Stimulated activated memory B cell treated with anti-CD40 and anti-IgM and Interleukin-4, amounts not matched to agents 10 μg/mL and 1 μg/mL and 100 μg/mL, for 72 hours (primary cell): ENCODE measurements at places on chromosomes 6 and 20.
A peak's percentile ranks its signal among the peaks of the same experiment; 100 is the strongest.

DNA sequence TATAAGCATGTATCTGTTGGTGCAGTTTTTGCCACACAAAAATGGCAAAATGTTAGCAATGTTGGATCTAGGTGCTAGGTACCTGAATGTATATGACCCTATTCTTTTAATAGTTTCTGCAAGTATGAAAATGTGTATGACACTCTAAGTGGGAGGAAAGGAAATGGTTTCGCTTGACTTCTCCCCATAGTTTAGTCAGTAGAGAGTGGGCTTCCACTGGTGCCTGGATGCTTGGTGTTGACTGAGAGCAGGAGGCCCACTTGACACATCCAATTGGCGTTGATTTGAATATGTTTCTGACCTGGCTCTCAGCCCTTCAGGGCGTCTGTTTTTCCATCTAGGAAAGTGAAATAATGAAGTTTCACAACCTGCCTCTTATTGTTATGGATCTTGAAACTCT is 41.8 kb upstream of the GABRR1 start:
- H3K4me1 ChIP-seq, result peaks cover 15% of the 10 kb centered on the region
- no peak overlapping the region for H3K27ac ChIP-seq
- no peak for ATAC-seq
- no peaks in the 10 kb centered on the region for H3K36me3 ChIP-seq
- no peaks in the 10 kb centered on the region for H3K27me3 ChIP-seq

GRCh38 chr6:35786810-35787209 is 6.0 kb downstream of the CLPSL1 start:
- H3K27me3 ChIP-seq, result peaks cover 74% of the 10 kb centered on the region
- H3K4me1 ChIP-seq, result no peaks in the 10 kb centered on the region
- ATAC-seq, result no peak
- no peak overlapping the region for H3K4me3 ChIP-seq
- H3K27ac ChIP-seq, result no peak overlapping the region

DNA sequence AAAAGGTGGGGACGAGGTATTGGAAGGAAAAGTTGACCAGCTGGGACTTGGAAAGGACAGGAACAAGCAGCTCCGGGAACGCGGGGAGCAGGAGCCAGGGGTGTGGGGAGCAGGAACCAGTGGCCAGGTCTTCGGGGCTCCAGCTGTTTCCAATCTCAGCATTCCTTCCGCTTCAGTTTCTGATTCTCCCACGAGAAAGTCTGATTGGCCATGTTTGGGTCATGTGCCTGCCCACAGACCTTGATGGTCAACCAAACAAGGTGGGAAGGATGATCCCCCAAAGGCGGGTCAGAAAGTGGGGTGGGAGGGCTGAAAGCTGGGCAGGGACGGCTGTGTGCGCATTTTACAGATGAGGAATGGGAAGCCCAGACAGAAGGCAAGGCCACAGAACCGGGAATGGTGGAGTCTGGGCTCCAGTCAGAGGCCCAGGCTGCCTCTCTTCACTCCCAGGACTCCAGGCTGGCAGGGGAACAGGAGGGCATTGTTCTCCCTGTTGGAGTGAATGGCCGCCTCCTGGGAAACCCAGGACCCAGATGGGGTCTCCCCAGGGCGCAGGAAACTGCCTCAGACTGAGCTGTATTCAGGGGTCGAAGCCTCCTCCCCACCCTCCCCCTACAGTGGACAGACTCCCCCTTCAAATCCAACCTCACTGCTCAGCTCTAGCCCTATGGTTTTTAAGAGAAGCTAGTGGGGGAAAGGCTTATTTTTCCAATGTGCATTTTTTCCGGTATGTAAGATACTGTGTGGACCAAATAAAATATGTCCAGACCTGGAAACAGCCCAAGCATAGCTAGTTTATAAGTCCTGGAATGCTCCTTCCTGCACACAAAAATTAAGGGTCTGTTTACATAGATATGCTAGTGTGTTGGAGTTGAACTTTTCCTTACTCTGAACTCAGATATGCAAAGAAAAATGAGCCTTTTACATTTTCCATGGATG is 12.2 kb upstream of the PTGIS start:
- no peak overlapping the region for H3K27ac ChIP-seq
- no peak for ATAC-seq
- no peaks in the 10 kb centered on the region for H3K4me1 ChIP-seq

GRCh38 chr20:38704136-38704535 is 20.1 kb upstream of the SLC32A1 start:
- no peak for ATAC-seq
- H3K4me3 ChIP-seq, result no peak overlapping the region
- H3K4me1 ChIP-seq, result no peaks in the 10 kb centered on the region
- H3K36me3 ChIP-seq, result no peaks in the 10 kb centered on the region
- peaks cover 58% of the 10 kb centered on the region for H3K27me3 ChIP-seq
- no peak overlapping the region for H3K27ac ChIP-seq

DNA sequence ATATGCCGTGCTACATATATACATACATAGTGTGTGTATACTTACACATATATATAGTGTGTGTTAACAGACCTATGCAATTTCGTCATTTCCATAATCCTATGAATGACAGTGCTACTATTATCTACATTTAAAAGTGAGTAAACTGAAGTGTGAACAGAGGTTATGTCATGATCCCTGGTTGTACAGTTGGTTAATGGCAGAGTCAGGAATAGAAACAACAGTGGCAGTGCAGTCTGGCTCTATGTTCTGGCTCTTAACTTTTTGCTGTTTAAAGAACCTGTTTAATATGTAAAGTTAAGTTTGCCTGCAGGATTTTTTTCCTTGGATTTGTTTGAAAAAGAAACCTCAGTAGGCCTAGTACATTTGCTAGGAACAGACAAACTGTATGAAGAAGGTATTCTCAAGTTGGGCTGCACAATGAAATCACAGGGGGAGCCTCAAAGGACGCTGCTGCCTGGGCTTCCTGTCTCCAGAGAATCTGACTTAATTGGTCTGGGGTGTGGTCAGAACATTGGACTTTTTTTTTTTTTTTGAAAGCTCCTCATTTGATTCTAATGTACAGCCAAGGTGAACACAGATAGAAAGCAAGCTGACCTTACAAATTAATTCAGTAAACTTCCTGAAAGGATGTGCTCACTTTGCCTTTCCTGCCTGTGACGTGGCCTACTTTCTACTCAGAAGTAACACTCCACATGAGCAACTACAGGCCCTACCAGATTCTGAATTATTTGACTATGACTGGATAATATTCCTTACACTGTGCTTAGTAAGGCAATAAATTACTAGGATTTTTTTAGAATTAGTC is 29.4 kb downstream of the PLCB1 start:
- no peaks in the 10 kb centered on the region for H3K27me3 ChIP-seq
- H3K27ac ChIP-seq, result no peak overlapping the region
- no peak overlapping the region for H3K4me3 ChIP-seq
- ATAC-seq, result no peak

- H3K27ac ChIP-seq, result no peak overlapping the region
- H3K27me3 ChIP-seq, result no peaks in the 10 kb centered on the region
- no peaks in the 10 kb centered on the region for H3K36me3 ChIP-seq
These were observed 46.2 kb upstream of the EEF1A1 start for GRCh38 chr6:73566954-73567591.

- peak overlapping the region; percentile 98 for H3K4me3 ChIP-seq
- peak overlapping the region; percentile 73 for H3K27ac ChIP-seq
- H3K36me3 ChIP-seq, result peaks cover 13% of the 10 kb centered on the region
- H3K27me3 ChIP-seq, result no peaks in the 10 kb centered on the region
- H3K4me1 ChIP-seq, result peaks cover 23% of the 10 kb centered on the region
These were observed 364 bp downstream of the FRS3 start for GRCh38 chr6:41779336-41779735.

DNA sequence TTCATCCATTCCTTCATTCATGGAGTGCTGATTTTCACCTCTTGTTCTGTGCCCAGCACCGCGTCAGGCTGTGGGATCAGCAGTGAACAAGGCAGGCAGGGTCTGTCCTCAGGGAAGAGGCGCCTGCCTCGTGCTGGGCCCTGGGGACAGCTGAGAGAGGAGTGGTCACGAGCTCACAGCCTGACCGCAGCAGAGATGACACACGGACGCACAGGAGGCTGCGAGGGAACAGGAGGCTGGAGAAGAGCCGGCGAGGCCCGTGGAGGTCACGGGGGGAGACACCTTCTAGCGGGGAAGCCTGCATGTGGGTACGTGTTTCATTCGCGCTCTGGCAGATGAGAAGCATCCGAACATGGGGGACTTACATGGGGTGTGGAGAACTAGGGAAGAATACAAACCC is 27.5 kb downstream of the PXDC1 start:
- H3K36me3 ChIP-seq, result peaks cover 74% of the 10 kb centered on the region
- H3K27ac ChIP-seq, result no peak overlapping the region
- no peaks in the 10 kb centered on the region for H3K27me3 ChIP-seq
- H3K4me3 ChIP-seq, result no peak overlapping the region
- no peak for ATAC-seq

GRCh38 chr20:33532753-33533459 is 43.0 kb downstream of the CBFA2T2 start:
- no peak overlapping the region for H3K27ac ChIP-seq
- H3K36me3 ChIP-seq, result peaks cover 7% of the 10 kb centered on the region
- no peaks in the 10 kb centered on the region for H3K27me3 ChIP-seq

DNA sequence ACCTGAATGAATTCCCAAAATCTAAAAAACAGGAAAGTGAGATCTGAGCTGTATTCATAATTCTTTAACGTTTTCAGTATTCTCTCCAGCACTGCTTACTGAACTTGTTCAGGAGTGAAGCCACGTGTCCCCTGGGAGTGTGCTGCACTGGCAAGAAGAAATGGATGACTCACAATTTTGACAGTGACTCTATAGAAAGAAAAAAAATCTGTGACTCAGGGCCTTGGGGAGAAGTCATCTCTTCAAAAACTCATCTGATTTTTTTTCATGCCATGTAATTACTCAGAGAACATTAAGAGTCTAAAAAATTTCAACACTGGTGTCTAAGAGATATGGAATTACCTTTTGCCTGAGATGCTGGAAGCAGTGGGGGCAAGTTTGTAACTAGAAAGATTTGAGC is 39.7 kb downstream of the ANKEF1 start:
- H3K4me3 ChIP-seq, result no peak overlapping the region
- peaks cover 33% of the 10 kb centered on the region for H3K27me3 ChIP-seq
- H3K27ac ChIP-seq, result no peak overlapping the region
- no peaks in the 10 kb centered on the region for H3K36me3 ChIP-seq
- H3K4me1 ChIP-seq, result peaks cover 12% of the 10 kb centered on the region
- peak; percentile 66 for ATAC-seq

GRCh38 chr20:50673466-50674137 is 17.7 kb downstream of the RIPOR3 start:
- H3K4me1 ChIP-seq, result no peaks in the 10 kb centered on the region
- H3K27ac ChIP-seq, result no peak overlapping the region
- peaks cover 40% of the 10 kb centered on the region for H3K27me3 ChIP-seq
- H3K4me3 ChIP-seq, result no peak overlapping the region
- H3K36me3 ChIP-seq, result no peaks in the 10 kb centered on the region

- H3K27ac ChIP-seq, result no peak overlapping the region
- peak; percentile 97 for ATAC-seq
- H3K4me1 ChIP-seq, result peaks cover 13% of the 10 kb centered on the region
- peak overlapping the region; percentile 12 for H3K4me3 ChIP-seq
- peaks cover 29% of the 10 kb centered on the region for H3K36me3 ChIP-seq
These were observed 225.7 kb downstream of the UST start for GRCh38 chr6:148972481-148972880.

- H3K27me3 ChIP-seq, result no peaks in the 10 kb centered on the region
- H3K27ac ChIP-seq, result peak overlapping the region; percentile 89
- no peak for ATAC-seq
- peaks cover 83% of the 10 kb centered on the region for H3K4me1 ChIP-seq
These were observed 5.2 kb downstream of the SIRPA start for GRCh38 chr20:1900321-1900801.

- H3K36me3 ChIP-seq, result no peaks in the 10 kb centered on the region
- no peaks in the 10 kb centered on the region for H3K27me3 ChIP-seq
- no peak overlapping the region for H3K27ac ChIP-seq
- no peak for ATAC-seq
These were observed 39.3 kb downstream of the PHACTR3 start for GRCh38 chr20:59643615-59644061.

GRCh38 chr6:131251590-131252199 is 116.4 kb downstream of the AKAP7 start:
- no peak for ATAC-seq
- H3K27me3 ChIP-seq, result no peaks in the 10 kb centered on the region
- peaks cover 14% of the 10 kb centered on the region for H3K4me1 ChIP-seq
- H3K27ac ChIP-seq, result no peak overlapping the region

DNA sequence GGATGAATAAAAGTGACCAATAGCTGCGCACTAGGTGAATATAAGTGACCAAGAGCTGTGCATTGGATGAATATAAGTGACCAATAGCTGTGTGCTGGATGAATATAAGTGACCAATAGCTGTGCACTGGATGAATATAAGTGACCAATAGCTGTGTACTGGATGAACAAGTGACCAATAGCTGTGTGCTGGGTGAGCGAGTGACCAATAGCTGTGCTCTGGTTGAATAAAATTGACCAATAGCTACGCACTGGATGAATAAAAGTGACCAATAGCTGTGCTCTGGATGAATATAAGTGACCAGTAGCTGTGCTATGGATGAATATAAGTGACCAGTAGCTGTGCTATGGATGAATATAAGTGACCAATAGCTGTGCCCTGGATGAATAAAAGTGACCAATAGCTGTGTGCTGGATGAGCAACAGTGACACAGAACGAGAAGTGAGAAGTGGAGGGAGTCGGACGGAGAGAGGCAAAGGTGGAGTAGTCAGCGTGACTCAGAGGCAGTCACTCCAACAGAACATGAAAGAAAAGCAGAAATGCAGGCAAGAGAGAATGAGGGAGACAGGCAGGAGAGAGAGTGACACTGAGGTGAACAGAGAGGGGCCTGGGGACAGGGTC is 38.5 kb downstream of the RBM38 start:
- H3K27me3 ChIP-seq, result no peaks in the 10 kb centered on the region
- no peaks in the 10 kb centered on the region for H3K36me3 ChIP-seq
- ATAC-seq, result peak; percentile 75
- peaks cover 87% of the 10 kb centered on the region for H3K4me1 ChIP-seq
- no peak overlapping the region for H3K27ac ChIP-seq

- H3K4me3 ChIP-seq, result no peak overlapping the region
- H3K4me1 ChIP-seq, result no peaks in the 10 kb centered on the region
- no peaks in the 10 kb centered on the region for H3K36me3 ChIP-seq
These were observed 256.9 kb upstream of the PLCB4 start for GRCh38 chr20:8811801-8812594.

DNA sequence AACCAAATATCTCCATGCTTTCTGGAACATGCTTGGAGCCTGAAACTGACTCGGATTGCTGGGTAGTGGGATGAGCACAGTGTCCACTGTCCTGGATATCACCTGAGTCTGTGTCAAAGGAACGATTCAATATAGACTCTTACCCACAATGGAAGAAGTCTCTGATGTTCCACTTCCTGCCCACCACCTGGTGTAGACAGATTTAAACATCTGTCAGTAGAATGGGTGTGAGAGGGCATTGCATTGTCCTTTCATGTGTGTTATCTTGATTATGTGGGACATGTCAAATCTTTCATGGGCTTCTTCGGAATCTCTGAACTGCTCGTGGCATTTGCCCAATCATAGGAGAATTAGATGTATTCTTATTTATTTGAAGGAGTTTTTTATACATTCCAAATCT is 20.8 kb downstream of the ULBP3 start:
- no peak overlapping the region for H3K4me3 ChIP-seq
- no peaks in the 10 kb centered on the region for H3K4me1 ChIP-seq
- H3K27me3 ChIP-seq, result peaks cover 59% of the 10 kb centered on the region
- no peak for ATAC-seq
- no peak overlapping the region for H3K27ac ChIP-seq
